Activated CD8-positive, alpha-beta memory T cell treated with anti-CD3 and anti-CD28 coated beads for 48 hours (primary cell): ENCODE measurements at places on chromosomes 6 and 20.

GRCh38 chr20:34042262-34042661 is 48.6 kb downstream of the RALY start:
- DNase-seq = no peak

DNA sequence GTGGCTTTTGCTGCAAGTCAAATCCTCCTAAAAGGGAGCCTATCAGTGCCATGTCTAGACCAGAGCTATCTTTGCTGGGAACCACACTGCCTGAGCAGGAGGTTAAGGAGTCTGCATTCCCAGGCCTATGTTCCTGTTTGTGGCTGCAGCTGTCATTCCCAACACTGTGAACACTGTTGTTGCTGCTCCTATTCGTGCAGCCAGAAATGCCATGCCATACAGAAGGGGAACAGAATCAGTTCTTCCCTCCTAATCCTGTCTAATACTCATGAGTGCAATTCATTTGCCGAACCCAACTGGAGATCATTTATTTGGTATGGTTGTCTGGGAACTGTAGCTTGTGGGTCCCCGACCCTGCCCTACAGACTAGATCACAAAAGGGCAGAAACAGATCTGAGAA is 406.5 kb upstream of the GJE1 start:
- DNase-seq = no peak

GRCh38 chr20:62711703-62712101 is 3.1 kb downstream of the NTSR1 start:
- DNase-seq = no peak

- DNase-seq = no peak
Observed at GRCh38 chr6:126891158-126891557, 227.3 kb upstream of the RSPO3 start.

DNA sequence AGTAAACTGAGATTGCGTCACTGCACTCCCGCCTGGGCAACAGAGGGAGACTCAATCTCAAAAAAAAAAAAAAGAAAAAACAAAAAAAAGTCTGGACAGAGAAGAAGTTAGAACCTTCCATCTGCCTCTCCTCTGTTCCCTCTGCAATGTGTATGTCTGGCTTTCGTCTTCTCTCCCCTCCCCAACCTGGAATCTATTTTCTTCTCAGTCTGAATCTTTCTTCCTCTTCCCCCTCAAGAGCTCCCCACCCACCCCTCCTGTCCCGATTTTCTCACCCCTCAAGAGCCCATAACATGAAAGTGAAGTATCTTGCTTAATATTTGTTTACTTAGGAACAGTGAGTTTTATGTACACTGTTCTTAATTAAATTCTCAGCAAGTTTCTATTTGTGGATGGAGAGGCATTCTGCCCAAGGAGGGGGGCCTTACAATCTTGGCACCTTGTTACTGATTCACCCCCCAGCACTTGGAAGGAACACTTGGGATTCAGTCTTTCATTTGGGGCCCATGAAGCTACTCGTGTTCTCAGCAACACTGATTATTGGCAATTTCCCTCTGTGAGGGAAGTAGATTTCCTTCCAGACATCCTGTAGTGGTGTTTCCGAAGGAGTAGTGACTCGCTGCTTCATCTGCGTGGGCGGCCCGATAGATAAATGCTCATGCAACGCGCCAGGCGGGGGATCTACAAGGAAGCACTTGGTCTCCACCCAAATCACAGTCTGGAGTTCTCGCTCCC is 69.3 kb upstream of the SRSF6 start:
- DNase-seq = no peak

GRCh38 chr6:144068794-144069193 is 26.6 kb downstream of the SF3B5 start:
- DNase-seq = no peak

GRCh38 chr6:151693366-151693765 is 114.1 kb upstream of the ESR1 start:
- DNase-seq = no peak

GRCh38 chr6:214428-214827 is 77.9 kb upstream of the DUSP22 start:
- no peak for DNase-seq

DNA sequence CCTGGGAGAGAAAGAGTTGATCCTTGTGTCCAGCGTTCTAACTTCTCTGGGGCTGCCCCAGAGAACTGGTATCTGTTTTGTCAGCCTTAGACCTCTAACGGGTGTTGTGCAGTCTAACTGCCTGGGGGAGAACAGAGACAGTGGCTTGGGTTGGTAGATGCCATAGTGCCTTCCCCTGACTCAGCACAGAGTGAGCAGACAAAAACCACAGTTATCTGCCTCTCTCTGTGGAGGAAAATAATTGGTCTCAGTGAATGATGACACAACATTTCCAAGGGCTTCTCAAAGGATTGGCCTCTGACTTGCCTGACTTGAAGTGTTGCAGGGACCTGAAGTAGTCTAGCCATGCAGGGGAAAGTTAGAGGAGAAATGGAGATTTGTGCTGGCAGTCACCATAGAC is 226.2 kb upstream of the MAN1A1 start:
- DNase-seq = no peak

DNA sequence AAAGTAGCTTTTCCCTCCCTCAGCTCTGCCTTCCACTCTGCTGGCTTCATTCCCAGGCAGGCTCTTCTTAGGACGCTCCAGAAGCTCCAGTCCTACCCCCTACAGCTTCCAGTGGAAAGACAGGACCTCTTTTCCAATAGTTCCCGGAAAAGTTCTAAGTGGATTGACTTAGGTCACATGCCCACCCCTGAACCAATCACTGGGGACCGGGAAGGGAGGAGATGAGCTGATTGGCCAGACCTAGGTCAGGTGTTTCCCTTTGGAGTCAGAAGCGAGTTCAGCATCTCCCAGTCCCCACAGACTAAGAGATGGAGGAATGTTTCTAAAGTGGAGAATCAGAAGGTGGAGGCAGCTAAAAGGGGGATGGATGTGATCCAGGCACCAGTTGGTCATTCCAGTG is 62.9 kb upstream of the KCNG1 start:
- no peak for DNase-seq

- DNase-seq = no peak
Observed at GRCh38 chr6:24484657-24485323, 4.6 kb downstream of the GPLD1 start.

DNA sequence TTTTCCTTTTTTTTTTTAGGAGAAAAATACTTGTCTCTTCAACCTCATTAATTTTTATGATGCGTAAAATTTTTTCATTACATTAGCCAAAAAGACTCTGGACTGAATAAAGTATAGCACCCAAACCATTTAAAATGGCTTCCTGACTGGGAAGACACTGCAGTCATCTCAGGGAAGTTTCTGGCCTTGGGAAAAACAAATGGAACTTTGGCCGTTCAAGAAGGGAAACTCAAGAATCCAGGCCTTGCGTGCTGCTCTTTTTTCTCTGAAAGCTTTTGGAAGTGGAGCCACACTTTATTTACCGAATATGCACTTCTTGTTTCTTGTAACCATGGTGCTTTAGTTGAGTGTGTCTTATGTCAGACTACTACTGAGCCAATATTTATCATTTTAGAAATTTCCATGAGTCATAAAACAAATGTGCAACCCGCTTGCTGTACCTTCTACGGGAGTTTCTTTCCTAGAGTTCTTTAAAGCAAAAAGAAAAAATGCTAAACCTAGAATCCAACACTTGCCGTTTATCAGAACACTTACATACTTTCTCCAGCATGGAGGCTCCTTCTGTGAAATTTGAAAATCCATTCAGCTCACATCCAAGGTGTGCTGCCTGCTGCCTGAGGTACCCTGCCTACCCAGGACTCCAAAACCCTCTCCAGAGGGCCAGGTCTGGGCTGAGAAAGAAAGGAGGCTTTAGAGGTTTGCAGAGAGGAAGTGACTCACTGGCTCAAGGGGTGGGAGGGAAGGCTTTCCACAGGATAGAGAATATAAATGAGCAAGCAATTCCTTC is 11.5 kb upstream of the DSTN start:
- no peak for DNase-seq

- no peak for DNase-seq
Observed at GRCh38 chr6:106247733-106248132, 77.8 kb downstream of the ATG5 start.

DNA sequence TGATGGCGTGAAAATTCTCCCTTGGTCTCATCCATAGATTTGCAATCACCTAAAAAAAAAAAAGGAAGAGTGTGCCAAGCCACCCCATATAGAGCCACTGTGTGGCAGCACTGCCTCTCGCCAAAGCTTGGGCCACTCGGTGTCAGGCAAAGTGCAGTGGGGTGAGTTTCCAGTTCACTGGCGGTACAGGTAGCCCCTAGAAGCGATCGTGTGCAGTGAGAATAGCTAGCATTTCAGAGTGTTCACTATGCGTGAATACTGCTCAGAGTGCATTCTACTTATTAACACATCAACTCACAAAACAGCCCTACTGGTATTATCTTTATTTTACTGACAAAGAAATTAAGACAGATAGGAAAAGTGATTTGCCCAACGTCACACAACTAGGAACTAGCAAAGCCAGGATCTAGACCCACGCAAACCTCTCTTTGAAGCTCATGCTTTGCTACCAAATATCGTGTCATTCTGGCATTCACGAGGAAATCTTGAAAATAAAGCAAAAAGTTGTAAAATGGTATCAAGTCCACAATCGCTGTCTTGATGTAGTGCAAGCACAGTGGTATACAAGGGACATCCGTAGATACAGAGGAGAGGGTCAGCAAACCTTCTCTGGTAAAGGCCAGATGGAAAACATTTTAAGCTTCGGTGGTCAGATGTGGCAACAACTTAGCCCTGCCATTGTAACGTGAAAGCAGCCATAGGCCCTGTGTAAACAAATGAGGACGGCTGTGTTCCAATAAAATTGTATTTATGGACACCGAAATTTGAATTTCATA is 10.4 kb upstream of the GCNT2 start:
- no peak for DNase-seq

- DNase-seq = no peak
Observed at GRCh38 chr6:51322505-51322904, 503.8 kb downstream of the TFAP2B start.

GRCh38 chr20:5215672-5216304 is 89.0 kb downstream of the CDS2 start:
- no peak for DNase-seq

DNA sequence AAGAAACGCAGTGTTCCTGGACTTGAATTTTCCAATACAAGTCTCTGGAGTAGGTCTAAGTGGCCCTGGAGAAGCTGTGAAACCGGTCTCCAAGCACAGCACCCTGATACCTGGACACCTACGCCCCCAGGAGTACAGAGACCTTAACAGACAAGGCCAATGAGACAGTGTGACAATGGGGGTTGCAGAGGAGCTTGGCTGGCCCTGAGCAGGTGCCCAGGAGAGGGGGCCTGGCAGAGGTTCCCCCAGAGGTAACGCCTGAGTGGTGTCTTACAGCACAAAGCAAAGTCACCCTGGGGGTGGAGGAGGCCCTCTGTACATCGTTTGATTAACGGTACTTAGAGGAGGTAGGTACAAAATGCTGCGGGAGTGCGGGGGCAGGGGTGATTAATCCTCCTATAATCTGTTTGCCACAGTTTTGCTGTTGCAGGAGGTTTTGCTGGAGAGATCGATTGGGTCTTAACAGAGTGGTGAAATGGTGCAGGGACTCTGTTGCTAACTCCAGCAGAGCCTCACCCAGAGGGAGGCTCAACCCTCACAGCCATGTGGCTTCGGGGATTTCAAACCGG is 37.3 kb upstream of the APCDD1L start:
- no peak for DNase-seq

DNA sequence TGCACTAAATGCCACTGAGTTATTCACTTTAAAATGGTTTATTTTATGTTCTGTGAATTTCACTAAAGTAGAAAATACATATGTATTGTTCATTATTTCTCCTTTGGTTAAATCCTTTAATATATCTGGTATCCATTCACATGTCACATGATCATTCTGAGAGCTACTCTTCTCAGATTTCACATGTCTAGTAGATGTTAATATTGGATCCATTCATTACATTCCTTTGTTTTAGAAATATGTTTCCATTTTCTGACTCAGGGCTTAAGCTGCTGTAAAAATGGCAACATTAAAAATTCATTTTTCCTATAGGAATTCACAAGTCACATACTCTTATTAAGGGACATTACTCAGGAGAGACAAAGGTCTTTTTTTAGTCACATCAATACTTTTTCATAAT is 205.4 kb downstream of the ZFAND3 start:
- no peak for DNase-seq

GRCh38 chr6:69953491-69953890 is 87.1 kb downstream of the COL19A1 start:
- DNase-seq = no peak

DNA sequence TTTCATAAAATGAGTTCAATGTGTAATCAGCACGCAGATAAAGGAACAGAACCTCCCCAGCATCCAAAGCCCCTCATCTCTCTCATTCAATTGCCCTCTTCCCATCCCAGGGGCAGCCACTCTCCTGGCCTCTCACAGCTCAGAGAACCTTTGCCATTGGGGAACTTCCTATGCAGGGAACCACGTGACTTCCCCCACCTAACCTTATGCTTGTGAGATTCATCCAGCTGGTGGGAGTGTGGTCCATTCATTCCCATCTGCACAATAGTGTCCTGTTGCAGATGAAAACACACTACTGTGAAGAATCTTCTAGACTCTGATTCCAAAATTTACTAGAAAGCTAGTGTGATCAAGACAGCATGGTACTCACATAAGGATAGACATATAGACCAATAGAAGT is 299.3 kb downstream of the CDH4 start:
- DNase-seq = no peak

GRCh38 chr6:37934276-37934675 is 114.7 kb downstream of the ZFAND3 start:
- DNase-seq = no peak

GRCh38 chr6:4420160-4420865 is 284.9 kb upstream of the ECI2 start:
- DNase-seq = no peak

GRCh38 chr20:57397693-57398108 is 6.5 kb downstream of the RBM38 start:
- DNase-seq = no peak

DNA sequence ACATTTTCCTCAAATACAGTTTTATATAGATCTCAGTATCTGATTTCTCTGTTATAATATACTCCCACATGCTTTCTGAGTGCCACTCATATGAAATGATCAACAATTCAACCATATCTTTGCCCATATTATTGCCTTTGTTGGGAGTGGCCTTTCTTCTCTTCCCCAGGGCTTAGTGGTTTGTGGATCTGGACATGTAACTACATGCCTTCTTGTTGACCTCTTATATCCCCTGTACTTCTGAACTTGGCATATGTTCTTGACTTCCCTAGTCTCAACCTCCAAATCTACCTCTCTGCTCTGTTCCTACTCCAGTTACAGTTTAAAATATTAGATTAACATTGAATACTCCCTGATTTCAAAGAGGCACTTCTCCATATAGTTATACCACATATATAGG is 34.3 kb upstream of the PRIM2 start:
- DNase-seq = no peak

DNA sequence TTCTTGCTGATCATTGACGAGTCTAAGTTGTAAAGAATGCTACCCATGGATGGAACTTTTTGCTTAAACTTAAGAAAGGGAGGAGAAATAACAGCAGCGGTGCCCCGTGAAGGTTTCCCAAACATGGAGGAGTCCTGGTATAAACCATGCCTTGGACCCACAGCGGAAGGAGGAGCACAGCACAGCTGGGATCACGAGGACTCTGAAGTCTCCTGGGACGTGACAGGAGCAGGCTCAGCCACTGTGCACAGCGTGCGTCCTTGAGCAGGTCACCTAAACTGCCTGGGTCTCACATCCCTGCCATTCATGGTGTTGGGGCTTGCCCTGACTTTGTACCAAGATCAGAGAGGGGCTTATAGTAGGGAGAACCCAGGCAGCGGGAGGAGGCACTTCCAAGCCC is 56.1 kb upstream of the UNC93A start:
- no peak for DNase-seq

GRCh38 chr6:13302751-13303667 is 25.3 kb downstream of the TBC1D7 start:
- no peak for DNase-seq

- DNase-seq = peak; percentile 72
Observed at GRCh38 chr6:43635387-43636307, at the start of gene MAD2L1BP. MAD2L1BP (plus strand) TSS chr6:43635840; CDS start chr6:43635876, 36 bp downstream.
